Lung microvascular endothelial cell (primary cell): ENCODE measurements at places on chromosomes 2 and 18.

DNA sequence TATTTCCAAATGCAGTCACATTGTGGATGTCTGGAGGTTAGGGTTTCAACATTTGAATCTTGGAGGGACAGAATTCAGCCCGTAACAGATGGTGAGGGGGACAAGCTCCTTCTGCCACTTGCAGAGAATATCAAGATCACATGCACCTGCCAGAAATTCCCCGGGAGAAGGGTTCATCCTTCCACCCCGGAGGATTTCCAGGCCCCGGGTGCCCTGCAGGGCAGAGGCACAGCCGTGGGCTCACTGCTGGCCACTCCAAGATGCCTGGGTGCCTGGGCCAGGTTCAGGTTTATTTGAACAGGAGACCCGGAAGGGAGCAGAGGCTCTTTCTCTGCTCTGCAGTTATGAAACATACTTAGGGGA is 38.2 kb upstream of the MGAT4A start:
- no peak for DNase-seq

GRCh38 chr2:105747991-105748390 is 3.3 kb downstream of the NCK2 start:
- no peak for DNase-seq

DNA sequence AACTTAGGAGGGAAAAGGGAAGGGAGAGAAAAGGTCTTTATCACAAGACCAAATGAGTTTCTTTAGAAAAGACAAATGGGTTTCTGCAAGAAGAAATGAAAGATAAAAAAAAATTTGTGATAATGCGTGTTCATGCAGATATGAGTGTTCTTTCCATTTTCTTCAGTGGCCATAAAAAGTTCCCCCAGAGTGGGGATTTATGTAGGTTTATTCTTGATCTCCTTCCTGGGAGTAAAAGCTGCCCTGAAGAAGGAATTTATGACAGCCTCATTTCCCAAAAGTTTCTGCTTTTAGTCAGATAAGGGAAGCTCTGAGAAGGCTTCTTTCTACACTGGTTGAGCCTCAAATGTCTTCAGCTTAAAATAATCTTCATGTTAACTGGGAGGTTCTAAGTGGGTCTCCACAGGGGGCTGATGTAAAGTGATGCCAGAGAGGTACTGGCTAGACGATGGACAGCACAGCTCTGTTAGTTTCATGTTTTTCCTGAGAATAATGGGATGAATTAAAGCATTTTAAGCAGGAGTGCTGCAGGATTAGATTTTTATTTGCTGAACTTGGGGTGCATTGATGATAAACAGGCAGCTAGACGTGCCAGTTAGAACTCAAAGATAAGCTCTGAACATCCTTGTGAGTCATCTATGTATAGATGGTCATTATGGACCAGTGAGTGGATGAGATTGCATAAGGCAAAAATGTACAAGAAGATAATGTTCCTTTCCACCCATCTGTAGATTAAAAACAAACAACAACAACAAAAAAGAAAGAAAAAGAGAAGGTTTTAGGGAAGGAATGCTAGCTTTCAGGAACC is 99.4 kb upstream of the MSH2 start:
- no peak for DNase-seq

GRCh38 chr18:44599412-44599811 is 81.3 kb upstream of the SETBP1 start:
- DNase-seq: no peak

GRCh38 chr2:43033466-43034241 is 192.8 kb downstream of the ZFP36L2 start:
- no peak for DNase-seq

DNA sequence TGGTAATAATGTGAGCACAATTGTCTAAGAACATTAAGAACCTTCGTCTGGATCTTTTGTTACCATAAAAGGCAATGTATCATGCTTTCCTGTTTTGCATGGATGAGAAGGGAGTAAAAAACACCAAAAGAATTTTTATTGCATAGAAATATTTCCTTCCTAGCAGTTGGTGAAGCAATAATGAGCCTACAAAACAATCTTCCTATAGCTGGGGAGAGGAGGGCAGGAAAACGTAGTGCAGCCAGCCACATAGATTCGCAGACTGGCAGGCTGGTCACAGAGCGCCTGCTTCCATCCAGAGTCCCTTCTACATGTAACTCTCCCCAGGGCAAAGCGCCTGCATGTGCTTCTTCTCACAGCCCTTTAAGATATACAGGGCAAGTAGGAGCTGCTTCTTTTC is 190.4 kb downstream of the BABAM2 start:
- DNase-seq: peak; percentile 84

DNA sequence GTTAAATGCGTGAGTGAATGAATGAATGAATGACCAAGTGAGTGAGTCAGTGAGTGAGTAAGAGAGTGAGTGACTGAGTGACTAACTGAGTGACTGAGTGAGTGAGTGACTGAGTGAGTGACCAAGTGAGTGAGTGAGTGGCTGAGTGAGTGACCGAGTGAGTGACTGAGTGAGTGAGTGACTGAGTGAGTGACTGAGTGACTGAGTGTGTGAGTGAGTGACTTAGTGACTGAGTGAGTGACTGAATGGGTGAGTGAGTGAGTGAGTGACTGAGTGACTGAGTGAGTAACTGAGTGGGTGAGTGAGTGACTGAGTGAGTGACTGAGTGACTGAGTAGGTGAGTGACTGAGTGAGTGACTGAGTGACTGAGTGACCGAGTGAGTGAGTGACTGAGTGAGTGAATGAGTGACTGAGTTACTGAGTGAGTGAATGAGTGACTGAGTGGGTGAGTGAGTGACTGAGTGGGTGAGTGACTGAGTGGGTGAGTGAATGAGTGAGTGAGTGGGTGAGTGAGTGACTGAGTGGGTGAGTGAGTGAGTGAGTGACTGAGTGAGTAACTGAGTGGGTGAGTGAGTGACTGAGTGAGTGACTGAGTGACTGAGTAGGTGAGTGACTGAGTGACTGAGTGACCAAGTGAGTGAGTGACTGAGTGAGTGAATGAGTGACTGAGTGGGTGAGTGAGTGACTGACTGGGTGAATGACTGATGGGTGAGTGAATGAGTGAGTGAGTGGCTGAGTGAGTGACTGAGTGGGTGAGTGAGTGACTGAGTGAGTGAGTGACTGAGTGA is 11.3 kb downstream of the MAL start:
- no peak for DNase-seq

GRCh38 chr2:43685357-43685756 is 9.1 kb upstream of the C1GALT1C1L start:
- no peak for DNase-seq

DNA sequence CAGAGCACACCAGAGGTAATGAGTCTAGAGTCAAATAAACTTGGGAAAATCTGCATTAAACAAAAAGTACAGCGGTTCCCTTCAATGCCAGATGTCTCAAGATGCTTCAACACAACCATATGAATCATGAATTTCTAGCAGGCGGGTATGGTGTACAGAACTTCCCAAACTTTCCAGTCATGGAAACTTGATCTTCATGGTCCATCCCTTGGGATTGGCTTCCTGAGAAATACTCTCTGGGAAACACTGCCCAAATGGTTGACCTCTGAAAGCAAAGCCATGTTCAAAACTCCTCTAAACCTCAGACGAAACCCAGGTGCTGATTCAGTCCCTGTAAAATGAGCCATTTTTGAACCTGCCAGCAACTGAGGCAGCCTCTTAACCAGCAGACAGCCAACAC is 16.4 kb upstream of the TMEM247 start:
- no peak for DNase-seq

DNA sequence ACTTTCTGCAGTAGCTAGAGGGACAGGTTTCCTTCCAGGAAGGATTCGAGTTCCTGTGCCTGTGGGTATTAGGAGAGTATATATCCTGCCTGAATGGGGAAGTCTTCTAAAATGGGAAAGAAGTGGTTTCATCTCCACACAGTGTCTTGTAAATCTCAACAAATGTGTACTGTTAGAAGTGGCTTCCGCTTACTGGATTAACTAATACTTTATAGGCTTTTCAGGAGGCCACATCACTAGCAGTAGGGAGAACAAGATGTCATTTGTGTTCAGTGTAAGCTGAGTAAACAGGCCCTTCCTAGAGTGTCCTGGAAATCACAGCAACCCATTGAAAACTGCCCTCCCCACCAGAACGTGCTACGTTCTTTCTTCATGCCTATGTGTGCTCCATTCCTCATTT is 12.5 kb upstream of the POLR1B start:
- no peak for DNase-seq

DNA sequence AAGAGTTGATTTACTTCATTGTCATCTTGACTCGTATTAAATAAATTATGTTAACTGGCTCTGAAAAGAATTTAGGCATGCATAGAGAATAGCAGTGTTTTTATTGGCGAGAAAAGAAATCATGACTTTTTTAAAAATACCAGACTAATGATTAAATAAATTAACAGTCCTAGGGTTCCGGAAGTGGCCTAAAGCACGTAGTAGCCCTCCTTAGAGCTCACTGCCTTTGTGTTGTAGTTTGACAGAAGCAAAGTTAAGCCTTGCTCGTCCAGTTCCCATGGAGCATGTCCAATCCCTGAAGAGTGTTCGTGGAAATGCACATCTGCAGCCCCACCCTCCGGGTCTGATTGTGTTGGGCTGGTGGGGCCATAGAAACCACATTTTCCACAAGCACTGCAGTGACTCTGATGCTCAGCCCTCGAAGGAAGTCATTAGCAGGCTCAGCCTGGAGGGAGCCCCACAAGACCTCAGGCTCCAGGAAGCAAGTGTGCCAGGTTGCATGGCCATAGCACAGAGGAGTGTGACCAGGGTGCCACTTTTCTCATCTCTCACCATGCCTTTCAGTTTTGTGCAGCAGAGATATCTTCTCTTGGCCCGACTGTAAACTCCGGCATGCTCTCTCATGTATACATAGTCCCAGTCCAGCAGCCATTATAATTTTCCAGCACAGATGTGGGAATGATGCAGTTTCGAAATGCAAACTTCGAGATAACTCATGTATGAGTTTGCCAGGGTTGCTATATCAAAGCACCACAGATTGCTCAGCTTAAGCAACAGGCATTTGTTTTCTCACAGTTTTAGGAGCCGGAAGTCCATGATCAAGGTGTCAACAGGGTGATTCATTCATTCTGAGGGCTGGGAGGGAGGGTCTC is 188.6 kb upstream of the SH3BP4 start:
- no peak for DNase-seq

GRCh38 chr2:73984922-73985307 is 205 bp downstream of the TET3 start:
- DNase-seq: no peak

DNA sequence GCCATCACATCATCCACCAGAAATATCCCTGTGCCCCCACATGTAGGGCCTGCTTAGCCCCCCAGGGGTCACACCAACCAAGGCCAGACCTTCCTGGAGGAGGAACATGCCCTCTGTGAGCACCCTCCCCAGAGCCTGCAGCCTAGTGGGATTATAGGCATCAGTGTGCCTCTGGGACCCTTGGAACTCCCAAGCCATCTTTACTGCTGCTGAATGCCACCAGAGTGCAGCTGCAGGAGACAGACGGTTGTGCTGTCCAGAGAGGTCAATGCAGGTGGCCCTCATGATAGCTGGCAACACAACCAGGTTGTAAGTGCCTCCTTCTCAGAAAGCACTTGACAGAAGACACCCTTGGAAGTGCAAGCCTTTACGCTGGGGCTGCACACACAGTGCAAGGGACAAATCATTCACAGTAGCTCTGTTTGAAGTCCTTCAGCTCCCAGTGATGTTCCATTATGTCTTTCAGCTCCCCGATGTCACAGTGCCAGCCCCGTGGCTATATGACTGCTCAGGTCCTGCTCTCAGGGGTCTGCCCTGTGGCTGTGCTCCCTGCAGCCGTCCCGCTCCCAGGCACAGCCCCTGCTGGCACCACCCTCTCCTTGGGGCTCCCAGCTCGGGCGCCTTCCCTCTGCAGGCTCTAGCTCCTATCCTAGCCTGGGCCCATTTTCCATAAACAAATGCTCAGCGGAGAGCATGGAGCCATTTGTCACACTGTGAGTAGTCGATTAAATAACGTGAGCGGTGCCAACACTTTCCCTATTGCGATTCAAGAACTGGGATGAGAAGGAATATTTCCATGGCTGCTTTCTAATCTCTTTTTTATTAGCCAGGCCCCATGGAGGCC is 65.1 kb downstream of the EDAR start:
- no peak for DNase-seq

GRCh38 chr2:215697003-215697402 is 261.1 kb upstream of the FN1 start:
- no peak for DNase-seq

GRCh38 chr18:79684787-79685186 is 5.2 kb downstream of the CTDP1 start:
- DNase-seq: no peak

- no peak for DNase-seq
Measured at GRCh38 chr2:121504316-121504715, 26.4 kb upstream of the RNU4ATAC start.

- no peak for DNase-seq
Measured at GRCh38 chr18:72995558-72995957, 127.8 kb upstream of the NETO1 start.

DNA sequence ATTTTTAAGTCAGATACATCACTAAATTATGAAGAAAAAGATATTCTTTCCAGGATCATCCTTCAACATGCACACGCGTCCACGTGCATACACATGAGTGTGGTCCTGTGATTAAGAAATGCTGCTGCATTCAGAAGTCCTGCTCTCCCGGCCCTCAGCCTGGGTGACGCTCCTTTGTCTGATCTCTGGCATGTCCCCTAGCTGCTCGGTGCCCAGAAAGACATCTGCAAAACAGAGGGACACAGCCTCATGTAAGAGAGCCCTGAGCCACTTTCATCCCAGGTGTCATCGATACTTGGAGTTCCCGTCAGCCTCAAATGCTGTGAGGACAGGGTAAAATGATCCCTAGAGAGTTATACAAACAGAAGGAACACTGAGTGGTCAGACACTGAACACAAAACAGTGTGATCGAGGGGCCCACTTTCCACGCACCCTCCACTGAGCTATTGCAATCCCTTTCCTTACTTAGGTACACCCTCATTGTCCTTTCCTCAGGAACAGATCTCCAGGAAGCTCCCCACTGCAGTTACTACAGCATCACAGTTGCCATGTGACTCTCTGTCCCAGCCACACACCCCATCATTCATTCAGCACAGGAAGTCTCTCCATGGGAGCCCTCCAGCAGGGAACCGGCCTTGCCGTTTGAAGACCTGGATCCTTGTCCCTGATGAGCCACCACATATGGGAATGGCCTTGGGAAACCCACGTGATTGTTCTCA is 32.1 kb downstream of the CRACDL start:
- DNase-seq: peak; percentile 28

- no peak for DNase-seq
Measured at GRCh38 chr2:238138331-238139195, at the start of gene KLHL30. KLHL30 (plus strand) TSS chr2:238138668; CDS start chr2:238140755, 2,087 bp downstream.

DNA sequence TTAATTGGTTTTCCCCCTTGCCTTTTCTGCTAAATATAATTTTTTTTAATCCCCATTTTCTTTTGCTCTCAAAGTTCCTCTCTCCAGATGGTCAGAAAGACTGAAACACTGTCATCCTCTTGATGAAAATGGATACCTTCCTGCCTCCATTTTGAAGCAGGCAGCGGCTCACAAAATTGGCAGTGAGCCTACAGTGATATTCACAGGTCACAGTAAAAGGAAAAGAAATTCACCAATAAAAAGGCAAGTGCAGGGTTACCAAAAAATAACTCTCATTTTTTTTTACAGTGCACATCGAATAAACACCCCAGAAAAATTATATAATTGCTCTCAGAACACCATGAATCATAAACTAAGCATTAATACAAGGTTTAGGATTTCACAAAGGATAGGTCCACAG is 307.5 kb downstream of the TCF4 start:
- peak; percentile 60 for DNase-seq
